ENCODE measurements at places on chromosomes 2 and 18. TPM values are rescaled to one million over a fixed set of nuclear protein-coding genes. Genes with fewer than 3 reads are reported as not detected.

NPHP1 gene
- 21.8 TPM for total RNA-seq

DNA sequence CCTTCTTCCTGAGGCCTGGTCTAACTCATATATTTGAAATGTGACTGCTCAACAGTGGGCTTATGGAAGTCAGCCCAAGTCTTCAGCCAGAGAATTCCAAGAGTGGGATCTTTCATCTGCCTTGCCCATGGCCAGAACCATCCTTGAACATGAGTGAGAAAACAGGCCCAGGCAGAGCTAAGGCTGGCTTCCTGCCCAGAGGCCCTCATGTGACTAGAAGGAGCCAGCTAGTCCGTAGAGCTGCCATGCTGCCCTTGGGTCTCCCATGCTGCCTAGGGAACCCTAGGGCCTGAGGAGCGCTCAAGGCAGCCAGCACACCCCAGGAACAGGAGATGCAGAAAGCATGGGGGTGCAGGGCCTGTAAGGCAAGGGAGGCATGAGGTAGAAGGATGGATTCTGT, 203.6 kb downstream of the FHOD3 start:
- no peak for ATAC-seq

GRCh38 chr2:33426666-33427231, 49.7 kb upstream of the RASGRP3 start:
- ATAC-seq, result no peak

GRCh38 chr2:110732422-110733413, at the start of gene ACOXL:
Gene ACOXL, plus strand, starts transcription at chr2:110732573. Its CDS starts 35,817 bp downstream, at chr2:110768390.
- ATAC-seq, result peak; percentile 34

DNA sequence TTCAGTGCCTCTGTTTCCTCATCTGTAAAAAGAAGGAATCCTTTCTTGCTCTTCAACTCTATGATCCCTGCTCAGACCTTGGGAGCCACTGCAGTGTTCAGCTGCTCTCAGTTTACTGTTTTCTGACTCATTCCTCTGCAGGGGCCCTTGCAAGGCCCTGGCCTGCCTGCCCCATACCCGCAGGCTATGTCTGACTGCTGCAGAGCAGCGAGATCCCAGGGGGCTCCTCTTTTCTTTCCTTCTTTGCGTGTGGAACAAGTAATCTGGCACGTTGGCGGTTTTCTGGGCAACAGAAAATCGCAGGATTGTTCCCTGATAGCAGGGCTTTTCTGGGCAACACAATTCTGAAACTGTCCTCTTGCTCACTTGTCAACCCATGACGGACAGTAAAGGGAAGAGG, 376.0 kb downstream of the DCC start:
- ATAC-seq, result no peak

- ATAC-seq, result no peak
Measured at GRCh38 chr2:134248913-134249312, 5.0 kb upstream of the MGAT5 start.

DNA sequence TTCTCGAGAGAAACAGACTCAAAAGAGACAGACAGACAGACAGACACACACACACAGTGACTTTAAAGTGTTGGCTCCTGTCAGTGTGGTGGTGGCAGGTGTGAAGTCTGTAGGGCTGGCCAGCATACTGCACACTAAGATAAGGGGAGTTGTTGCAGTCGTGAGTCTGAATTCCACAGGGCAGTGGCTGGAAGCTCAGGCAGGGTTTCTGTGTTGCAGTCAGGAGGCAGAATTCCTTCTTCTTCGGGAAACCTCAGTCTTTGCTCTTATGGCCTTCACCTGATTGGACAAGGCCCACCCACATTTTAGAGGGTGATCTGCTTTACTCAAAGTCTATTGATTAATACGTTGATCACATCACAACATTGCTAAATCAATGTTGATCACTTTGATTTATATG, 478.4 kb upstream of the HS6ST1 start:
- ATAC-seq, result no peak

DNA sequence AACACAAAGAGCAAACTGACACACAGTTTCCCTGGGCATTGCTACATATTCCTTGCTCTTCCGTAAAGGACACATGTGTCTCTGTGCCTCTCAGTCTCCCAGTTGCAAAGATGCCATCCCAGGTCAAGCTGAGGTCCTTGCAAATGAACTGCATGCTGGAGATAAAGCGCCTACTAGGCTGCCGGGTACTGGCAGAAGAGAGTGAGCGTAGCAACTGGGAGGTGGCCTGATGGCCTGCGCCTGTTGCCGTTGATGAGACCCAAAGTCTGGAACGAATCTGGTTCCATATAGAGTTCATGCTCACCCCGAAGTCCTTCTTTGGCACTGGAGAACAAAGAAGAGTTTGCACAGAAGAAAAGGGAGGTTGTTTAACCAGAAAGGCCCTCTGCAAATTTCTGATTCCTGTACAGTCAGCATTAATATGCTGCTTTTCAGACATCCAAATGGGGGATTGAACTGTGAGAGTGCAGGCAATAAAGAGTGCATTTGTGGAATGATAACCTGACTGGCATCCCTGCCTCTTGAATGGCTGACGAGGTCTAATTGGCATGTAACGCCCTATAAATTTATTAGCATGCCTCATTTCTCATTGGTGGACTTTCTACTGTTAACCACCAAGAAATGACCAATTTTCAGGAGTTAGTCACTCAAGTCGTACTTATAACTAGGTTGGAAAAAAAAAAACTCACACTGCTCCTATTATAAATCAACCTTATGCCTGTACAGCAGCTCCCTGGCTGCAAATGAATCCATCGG, 78.7 kb downstream of the GBX2 start:
- no peak for ATAC-seq

- ATAC-seq, result no peak
Measured at GRCh38 chr2:221614274-221614673, 42.2 kb upstream of the EPHA4 start.

FBXO41 gene
- total RNA-seq, result 5.4 TPM

- no peak for ATAC-seq
Measured at GRCh38 chr18:76794326-76794725, 28.0 kb upstream of the ZNF236 start.

- ATAC-seq, result no peak
Measured at GRCh38 chr2:69645921-69646320, 2.4 kb upstream of the AAK1 start.

DNA sequence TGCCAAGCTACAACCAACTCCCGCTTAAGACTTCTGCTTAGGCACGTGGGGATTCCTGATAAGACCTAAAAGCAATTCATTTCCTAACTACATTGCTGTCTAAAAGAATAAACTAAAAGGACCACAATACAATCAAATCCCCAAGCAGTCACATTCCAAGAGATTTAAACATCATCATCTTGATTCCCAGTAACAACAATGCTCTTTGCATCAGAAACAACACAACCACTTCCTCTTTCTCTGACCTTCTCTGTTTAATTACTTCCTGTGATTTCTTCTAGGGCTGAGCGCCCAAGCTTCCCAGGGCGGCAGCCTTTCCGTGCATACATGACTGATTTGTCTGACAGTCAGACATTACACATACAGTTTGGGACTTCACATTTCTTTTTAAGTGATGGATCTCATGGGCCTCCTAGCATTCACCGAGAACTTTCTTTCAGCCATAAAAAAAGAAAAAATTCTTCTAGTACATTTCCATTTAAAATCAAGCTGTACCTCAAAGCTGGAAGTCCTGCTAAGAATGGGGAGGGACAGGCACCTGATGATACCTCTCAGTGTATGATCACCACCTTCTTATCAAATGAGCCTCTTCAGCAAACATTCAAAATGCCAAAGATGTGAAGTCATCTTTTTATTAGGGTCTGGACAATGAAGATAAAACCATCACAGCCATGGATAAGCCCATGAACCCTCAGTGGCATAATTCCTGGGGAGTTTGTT, 11.5 kb downstream of the SPRED2 start:
- ATAC-seq, result peak; percentile 75

UGT1A4 gene
- total RNA-seq, result not detected

SUPT7L gene
- total RNA-seq, result 53.1 TPM

REG1B gene
- 0.38 TPM for total RNA-seq

SFTPB gene
- total RNA-seq, result 0.97 TPM

Measured in motor neuron (in vitro differentiated cells).